ENCODE measurements at places on chromosomes 11 and 22.
A peak's percentile ranks its signal among the peaks of the same experiment; 100 is the strongest.

GRCh38 chr11:116658876-116659535 lies 113.8 kb downstream of the BUD13 start:
- DNase-seq = no peak

DNA sequence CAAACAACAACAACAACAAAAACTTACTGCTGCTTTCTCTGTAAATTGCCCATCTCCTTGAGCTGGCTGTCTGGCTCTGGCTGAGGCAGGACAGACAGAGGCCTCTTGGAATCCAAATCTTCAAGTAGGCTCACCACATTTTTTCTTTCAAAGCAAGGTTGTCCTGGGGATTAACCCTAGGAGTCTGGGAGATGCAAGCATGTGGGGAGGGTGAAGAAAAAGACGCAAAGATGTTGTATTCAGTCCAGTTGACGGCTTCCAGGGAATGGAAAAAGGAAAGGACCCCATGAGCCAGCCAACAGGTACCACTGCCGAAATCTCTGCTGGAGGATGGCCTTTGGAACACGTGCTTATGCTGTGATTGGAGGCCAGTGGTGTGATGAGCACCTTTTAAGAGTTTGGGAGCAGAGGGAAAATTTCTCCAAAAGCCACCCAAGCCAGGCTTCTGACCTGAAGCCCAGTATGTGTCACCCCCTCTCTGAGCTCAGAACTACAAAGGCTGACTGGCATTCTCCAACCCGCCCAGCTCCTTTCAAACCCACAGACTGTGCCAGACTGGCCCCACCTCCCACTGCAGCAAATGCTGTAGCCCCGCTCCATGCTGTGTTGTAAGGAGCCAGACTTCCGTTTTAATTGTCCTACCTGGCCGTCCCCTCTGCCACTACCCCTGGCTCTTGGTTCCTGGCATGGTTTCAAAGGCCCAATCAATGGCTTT lies 10.8 kb downstream of the BLID start:
- DNase-seq = no peak

- DNase-seq = no peak
Observed at GRCh38 chr11:94740083-94741021, 27.8 kb upstream of the AMOTL1 start.

GRCh38 chr11:34323601-34324000 lies 34.2 kb downstream of the ABTB2 start:
- no peak for DNase-seq

GRCh38 chr22:44543362-44543761 lies 45.3 kb upstream of the RTL6 start:
- no peak for DNase-seq

GRCh38 chr11:47415949-47416472 lies 7.6 kb downstream of the SLC39A13 start:
- DNase-seq = peak; percentile 96

DNA sequence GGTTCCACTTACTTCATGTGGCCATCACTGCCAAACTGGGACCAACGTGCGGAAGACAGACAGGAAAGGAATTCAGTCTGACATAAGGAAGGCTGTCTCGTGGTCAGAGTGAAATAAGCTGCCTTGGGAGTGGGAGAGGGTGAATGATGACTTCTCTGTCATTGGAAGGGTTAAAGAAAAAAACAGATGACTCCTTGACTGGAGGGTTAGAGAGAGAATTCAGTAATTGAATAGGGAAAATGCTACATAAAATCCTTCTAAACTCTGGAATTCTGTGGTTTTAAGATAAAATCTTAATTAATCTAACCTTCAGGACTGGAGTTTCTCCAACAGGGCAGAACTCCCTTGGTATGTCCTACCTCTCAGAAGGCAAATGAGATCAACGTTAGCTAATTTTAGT lies 33.8 kb downstream of the RAB30 start:
- no peak for DNase-seq

DNA sequence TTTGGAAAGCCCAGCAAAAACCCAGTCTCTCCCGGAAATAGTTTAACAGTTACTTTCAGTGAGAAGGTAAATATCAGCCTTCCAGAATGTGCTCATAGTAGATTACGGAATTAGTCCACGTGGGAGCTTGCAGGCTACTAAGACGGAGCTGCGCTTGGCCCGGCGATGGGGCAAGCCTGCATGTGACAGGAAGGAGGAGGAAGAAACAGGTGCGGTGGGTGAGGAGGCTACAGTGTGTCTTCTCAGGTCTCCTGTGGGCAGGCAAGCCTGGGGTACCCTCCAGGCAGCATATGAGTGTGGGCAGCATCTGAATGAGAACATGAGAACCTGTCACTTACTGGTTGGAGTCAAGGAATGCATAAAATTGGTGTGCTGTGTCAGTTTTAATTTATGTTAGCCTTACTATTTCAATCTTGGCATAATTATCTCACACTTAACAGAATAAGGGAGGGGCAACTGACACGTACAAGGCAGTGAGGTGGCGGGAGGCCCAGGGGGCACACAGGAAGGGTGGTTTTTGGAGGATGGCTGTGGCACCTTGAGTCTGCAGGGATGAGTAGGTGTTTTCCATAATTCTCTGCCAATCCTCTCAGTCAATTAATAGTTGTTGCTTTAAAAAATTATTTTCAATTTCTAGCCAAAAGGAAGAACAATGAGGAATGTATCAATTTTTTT lies 35.7 kb downstream of the CLMP start:
- DNase-seq = peak; percentile 47

DNA sequence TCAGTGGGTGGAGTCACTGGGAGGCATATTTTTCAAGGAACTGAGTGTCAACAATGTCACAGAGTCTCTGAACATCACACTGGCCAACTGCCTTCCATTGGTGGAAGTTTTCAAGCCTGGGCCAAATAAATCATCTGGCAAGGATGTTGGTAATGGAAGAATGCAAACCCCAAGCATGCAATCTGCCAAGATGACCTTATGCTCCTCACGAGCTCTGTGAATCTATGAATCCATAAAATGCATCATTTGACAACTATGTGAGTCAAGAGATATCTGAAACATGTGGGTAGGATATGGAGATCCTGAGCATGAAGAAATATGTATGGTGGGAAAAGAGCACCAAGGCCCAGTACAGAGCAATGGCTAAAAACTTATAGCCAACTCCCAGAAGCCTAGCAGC lies 122.2 kb downstream of the PLEKHA7 start:
- peak; percentile 70 for DNase-seq

DNA sequence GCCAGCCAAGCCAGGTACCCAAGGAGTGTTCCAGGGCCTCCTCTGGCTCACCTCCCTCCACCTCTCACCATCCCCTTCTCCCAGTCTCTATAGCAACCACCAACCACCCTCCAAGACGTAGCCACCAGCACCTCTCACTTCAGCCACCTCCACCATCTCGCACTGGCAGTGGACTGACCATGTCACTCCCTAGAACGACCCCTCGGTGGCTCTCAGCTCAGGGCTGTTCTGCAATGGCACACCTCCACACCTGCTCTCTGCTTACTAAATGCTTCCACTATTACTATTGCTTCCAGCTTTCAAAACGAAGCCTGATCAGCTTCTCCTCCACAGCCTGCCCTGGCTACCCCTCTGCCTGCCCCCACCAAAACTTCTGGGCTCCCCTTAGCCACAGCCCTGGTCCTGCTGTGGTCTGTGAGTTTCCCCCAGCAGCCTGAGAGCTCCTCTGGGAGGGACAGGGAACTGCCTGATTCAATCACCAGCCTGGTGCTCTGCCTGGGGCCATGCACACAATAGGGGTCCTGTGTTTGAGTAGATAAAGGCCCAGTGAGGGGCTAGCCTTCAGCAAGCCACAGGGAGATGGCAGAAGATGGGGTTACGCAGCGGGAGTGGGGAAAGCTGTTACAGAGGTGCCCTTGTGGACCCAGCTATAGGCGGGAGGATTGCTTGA lies 17.5 kb upstream of the CBX7 start:
- DNase-seq = no peak

DNA sequence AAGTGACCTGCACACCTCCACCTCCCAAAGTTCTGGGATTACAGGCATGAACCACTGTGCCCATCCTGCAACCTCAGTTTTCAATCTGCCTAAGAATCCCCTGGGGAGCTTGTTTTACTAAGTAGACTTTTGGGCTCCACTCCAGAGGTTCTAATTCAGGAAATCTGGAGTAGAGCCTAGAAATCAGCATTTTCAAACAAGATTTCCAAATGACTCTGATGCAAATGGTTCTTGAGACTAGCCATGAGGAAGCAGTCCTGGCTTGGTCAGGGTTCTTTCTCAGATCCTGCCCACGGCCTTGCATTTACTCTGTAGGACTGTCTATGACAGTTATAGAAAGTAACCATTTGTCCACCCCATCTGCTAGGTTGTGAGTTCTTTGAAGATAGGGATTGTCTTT lies 1.6 kb upstream of the KCNE3 start:
- DNase-seq = no peak

- DNase-seq = peak; percentile 36
Observed at GRCh38 chr11:68508425-68508824, 47.9 kb downstream of the PPP6R3 start.

DNA sequence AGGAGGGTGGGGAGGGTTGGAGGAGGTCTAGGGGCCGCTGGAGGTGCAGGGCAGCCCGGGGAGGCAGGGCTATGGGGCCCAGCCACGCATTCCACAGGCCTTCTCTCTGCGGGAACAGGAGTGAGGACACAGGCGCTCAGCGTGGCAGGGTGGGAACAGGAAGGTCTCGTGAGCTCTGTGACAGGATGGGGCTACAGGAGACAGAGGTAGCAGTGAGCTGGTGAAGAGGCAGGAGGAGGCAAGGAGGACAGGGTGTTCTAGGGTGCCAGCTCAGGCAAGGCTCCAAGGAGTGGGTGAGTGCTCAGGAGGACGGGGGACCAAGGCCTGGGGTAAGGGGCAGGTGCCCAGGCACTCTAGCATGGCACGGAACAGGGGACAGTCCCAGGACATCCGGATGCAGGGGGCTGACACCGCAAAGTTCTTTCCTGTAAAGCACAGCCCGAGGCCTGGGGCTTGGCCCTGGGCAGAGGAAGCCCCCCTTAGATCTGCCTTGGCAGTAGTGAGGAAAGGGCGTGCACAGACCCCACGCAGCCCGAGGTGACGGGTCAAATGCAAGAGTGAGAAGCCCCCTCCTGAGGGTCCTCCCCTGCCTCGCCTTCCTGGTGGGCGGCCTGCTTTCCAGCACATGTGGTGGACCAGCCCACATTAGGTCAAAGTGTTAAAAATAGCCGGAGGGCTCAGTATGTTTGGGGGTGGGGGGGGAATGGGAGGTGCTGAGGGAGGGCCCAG lies 4.7 kb upstream of the NEAT1 start:
- peak; percentile 28 for DNase-seq

GRCh38 chr22:46374663-46375474 lies 39.4 kb downstream of the TRMU start:
- DNase-seq = no peak

DNA sequence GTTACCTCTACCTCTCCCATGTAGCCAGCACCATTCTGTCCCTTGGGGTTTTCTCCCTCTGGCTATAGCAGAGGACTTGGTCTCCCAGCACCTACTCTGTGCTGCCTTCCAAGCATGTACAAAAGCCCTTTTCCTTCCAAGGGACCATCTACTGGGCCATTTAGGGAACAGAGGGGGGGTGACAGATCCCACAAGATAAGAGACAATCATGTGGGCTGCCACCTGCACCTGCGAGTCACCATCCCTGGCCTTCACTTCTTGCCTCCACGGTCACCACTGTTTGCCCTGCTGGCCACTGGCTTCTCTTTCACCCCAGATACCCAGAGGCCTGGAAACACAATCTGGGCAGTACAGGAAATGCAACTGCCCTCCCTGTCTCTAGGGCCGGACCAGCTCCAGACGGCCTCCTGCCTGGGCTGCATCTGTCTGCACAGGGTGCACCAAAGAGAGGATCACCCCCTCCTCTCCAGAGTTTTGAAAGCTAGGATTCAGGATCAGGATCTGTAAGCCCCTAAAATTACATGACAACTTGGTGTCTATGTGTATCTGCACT lies 160.8 kb upstream of the NECTIN1 start:
- DNase-seq = no peak
